ENCODE measurements at places on chromosomes 7 and 10. TPM values are rescaled to one million over a fixed set of nuclear protein-coding genes. Genes with fewer than 3 reads are reported as not detected.

AFAP1L2 gene
- total RNA-seq = 21.7 TPM

TMEM229A gene
- total RNA-seq = not detected

RPEL1 gene
- 0.07 TPM for total RNA-seq

PDK4 gene
- total RNA-seq = 22.2 TPM

Data from A549 treated with Mapracorat at 1 μM for 4 hours (cell line).